Peyer's patch (tissue), 4 donors: ENCODE measurements at places on chromosomes 1 and 21. TPM values are rescaled to one million over a fixed set of nuclear protein-coding genes. Genes with fewer than 3 reads are reported as not detected.

Gene HSD11B1
- total RNA-seq, result not detected

Gene PKLR
- total RNA-seq, result 36.2 TPM

GRCh38 chr1:40665335-40666171, at the start of gene RIMS3:
RIMS3 (minus strand) TSS chr1:40665682; CDS start chr1:40641925, 23,757 bp downstream.
- no peaks in the 10 kb centered on the region for H3K27me3 ChIP-seq
- peak within 1 kb of the TSS; percentile 80 for H3K4me3 ChIP-seq
- H3K27ac ChIP-seq, result peak within 1 kb of the TSS; percentile 36
- peaks cover 9% of the 10 kb centered on the region for H3K4me1 ChIP-seq
- H3K36me3 ChIP-seq, result no peaks in the 10 kb centered on the region

GRCh38 chr1:167666416-167666815, 36.4 kb downstream of the RCSD1 start:
- no peak overlapping the region for H3K4me3 ChIP-seq
- H3K27ac ChIP-seq, result no peak overlapping the region
- H3K36me3 ChIP-seq, result no peaks in the 10 kb centered on the region
- DNase-seq, result no peak
- H3K4me1 ChIP-seq, result no peaks in the 10 kb centered on the region
- H3K27me3 ChIP-seq, result no peaks in the 10 kb centered on the region

DNA sequence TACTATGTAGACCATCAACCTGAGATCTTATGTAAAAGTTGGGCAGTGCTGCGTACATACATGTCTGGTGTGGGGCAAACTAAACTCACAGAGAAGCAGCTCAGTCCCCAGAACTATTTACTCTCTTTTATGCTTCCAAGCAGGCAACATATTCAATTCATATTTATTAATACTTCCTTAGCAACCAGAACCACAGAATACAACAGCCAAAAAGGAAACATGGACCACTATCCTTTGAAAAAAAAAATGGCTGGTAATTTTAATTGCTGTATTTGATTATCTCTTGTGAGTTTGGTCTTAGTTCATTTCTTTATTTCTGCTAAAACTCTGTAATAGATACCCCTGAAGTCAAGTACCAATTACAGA, 1.5 kb upstream of the PPP1R15B start:
- H3K27ac ChIP-seq, result no peak overlapping the region
- H3K4me3 ChIP-seq, result no peak overlapping the region

DNA sequence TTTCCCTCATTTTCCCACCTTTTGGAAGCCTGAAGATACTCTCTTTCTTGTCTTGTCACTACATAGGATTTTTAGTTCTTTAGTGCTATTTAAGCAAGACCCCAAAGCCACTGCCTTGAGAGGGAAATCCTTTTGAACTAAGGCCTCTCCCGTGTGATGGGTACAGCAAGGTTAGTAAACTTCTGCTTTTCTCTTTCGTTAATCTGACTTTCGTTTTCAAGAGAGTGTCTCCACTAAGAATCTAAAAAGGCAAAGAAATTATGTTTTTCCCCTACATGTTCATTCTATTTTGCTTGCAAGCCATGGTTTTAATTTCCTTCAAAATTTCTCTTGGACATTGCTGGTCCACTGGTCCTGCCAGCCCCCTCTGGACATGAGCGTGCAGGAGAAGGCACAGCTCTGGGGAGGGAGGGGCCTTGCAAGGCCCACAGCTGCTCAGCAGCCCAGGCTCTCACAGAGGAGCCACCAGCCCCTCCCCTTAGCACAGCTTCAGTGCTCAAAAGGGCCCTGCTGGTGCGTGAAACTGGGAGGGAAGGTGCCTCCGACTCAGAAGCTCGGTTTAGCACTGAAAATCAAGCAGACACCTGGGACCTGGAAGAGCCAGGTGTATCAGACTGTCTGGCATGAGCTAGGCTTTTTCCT, 210.9 kb upstream of the GALNT2 start:
- peak overlapping the region; percentile 13 for H3K4me3 ChIP-seq
- H3K27me3 ChIP-seq, result no peaks in the 10 kb centered on the region
- H3K27ac ChIP-seq, result peak overlapping the region; percentile 75

DNA sequence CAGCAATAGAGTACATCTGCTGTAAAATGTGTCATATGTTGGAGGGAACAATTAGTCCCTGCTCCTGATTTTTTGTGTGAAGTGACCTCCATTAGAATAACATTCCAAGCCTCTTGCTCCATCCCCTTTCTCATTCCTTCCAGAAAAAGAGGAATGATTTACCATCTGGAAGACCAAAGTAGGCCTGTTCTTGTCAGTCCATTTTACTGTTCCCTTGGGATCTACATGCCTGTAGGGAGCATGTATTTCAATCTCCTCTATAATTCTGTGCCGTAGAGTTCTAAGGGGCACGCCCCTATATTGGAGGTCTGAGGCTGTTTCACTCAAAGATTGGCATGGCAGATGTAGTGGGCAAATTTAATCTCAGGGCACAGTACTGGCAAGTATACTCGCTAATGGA, 48.8 kb upstream of the MAN1A2 start:
- no peak overlapping the region for H3K27ac ChIP-seq
- H3K36me3 ChIP-seq, result no peaks in the 10 kb centered on the region
- no peak overlapping the region for H3K4me3 ChIP-seq
- H3K4me1 ChIP-seq, result no peaks in the 10 kb centered on the region
- no peaks in the 10 kb centered on the region for H3K27me3 ChIP-seq

DNA sequence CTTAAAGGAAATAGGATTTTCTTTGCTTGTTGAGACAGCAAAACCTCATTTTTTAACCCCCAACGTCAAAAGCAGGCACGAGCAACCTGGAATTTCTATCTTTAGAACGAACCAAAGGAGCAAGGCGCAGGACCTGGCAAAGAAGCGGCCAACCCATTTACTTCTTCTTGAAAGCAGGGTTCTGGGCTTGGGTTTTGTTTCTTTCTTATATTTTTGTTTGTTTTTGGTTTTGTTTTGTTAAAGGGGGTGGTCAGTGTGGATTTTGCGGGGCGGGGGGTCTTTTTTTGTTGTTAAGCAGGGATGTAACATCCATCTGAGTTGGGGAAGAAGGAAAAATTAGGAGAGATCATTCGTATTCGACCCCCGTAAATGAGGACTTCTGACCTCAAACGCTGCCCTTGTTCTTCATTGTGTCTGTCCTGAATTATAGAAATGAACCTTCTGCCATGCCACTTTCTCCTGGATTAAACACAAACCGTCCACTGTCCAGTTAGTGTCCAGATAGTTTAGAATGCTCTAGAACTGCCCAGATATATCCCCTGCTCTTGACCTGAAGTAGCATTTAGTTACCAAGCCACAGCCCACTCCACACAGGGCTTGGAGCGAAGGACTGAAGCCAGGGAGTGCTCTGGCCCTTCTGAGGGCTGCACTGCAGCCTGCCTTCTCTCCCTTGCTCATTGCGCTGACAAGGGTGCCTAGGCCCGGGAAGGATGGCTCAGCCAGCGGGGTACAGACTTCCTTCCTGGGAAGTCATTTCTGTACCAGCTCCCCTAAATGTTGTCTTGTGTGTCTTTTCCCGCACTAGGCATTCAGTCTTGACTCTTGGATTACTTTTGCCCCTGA, 909 bp upstream of the APP start:
- no peaks in the 10 kb centered on the region for H3K4me1 ChIP-seq
- no peak overlapping the region for H3K27ac ChIP-seq
- H3K36me3 ChIP-seq, result no peaks in the 10 kb centered on the region
- peak overlapping the region; percentile 89 for H3K4me3 ChIP-seq
- DNase-seq, result no peak

GRCh38 chr1:215104283-215104682, 21.7 kb downstream of the KCNK2 start:
- H3K36me3 ChIP-seq, result no peaks in the 10 kb centered on the region
- H3K27me3 ChIP-seq, result no peaks in the 10 kb centered on the region
- H3K4me3 ChIP-seq, result no peak overlapping the region
- H3K27ac ChIP-seq, result no peak overlapping the region

GRCh38 chr1:235275223-235275622, 52.8 kb downstream of the ARID4B start:
- H3K4me3 ChIP-seq, result no peak overlapping the region
- H3K4me1 ChIP-seq, result no peaks in the 10 kb centered on the region
- no peaks in the 10 kb centered on the region for H3K27me3 ChIP-seq
- no peak overlapping the region for H3K27ac ChIP-seq
- DNase-seq, result no peak

DNA sequence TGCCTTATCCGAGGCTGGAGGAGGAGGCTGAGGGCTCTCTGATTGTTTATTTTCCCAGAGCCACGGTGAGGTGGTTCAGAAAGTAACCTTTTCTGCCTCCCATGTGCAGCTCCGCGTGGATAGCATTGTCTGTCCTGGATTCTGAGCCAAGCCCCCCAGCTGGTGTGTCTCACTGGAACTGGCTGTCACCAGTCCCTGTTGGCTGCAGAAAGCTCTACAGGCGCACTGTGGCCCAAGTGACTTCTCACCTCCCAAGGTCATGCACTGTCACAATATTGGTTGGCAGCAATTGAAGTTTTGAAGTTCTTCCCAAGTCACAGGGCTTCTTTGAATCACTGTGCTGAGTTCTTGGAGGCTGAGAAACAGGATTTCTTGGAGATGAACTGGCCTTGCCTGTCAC, 8.2 kb downstream of the BMP8A start:
- no peaks in the 10 kb centered on the region for H3K27me3 ChIP-seq
- H3K4me1 ChIP-seq, result no peaks in the 10 kb centered on the region
- H3K4me3 ChIP-seq, result no peak overlapping the region
- DNase-seq, result no peak
- H3K27ac ChIP-seq, result no peak overlapping the region

DNA sequence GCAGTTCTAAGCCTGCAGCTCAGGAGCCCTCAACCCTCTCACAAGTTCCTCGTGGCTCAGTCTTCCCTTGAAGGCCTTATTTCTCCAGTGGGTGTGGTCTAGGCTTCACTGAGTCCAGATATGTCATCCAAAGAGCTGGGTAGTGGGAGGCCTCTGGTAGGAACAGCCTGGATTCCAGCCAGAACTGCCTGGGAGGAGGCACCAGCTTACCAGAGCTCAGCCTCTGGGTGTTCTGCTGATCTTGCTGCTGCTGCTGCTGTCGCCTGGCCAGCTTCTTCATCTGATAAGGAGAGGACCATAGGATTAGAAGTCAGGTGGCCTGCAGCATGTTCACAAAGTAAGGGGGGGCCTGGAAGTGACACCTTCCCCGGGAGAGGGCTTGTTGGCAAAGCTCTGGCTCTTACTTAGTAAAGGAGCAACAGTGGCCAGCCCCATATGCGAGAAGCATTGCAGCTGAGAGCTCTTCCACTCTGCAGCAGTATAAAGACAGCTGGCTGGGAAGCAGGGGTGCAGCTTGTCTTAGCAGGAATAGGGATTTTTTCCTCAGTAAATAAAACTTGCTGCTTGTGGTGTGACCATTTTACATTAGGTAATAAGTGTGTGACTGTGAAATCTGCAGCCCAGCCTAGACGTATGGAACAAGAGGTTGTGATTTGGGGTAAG, 148.5 kb downstream of the LMX1A start:
- H3K27me3 ChIP-seq, result no peaks in the 10 kb centered on the region
- H3K4me1 ChIP-seq, result no peaks in the 10 kb centered on the region

GRCh38 chr1:70809069-70809468, 238.5 kb downstream of the PTGER3 start:
- DNase-seq, result no peak
- H3K27me3 ChIP-seq, result no peaks in the 10 kb centered on the region
- H3K36me3 ChIP-seq, result no peaks in the 10 kb centered on the region
- no peak overlapping the region for H3K27ac ChIP-seq

GRCh38 chr1:68347415-68347814, 102.3 kb downstream of the RPE65 start:
- H3K4me3 ChIP-seq, result no peak overlapping the region
- H3K4me1 ChIP-seq, result no peaks in the 10 kb centered on the region
- no peaks in the 10 kb centered on the region for H3K27me3 ChIP-seq
- H3K36me3 ChIP-seq, result no peaks in the 10 kb centered on the region
